Activated CD4-positive, CD25-positive, alpha-beta regulatory T cell treated with anti-CD3 and anti-CD28 coated beads, Interleukin-2, amount 50 U/mL, for 16 hours (primary cell): ENCODE measurements at places on chromosomes 4 and X.

DNA sequence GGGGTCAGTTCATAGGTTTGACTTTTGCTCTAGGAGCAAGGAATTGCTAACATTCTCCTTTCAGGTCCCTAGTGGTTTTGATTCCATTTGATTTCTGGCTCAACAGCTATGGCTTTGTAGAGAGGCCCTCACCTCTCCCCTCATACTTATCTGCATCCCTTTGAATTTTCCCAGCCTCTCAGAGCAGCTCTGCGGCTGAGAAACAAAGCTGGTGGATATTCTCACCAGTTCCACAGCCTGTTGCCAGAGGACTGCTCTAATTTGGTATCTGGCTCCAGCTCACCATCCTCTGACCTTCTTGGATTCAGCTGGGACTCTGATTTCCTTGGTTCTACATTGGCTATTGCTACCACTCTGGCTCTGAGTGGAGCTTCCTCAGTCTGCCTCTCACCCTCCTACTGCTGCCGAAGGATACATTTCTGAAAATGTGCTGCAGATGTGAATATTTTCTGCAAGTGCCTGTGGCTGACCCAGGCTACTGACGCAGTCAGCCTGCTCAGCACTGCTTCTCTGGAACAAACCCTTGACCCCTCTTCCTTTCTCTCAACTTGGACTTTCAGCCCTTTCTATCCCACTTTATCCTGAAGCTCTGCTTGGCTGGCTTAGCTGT lies 110.9 kb upstream of the ENPEP start:
- DNase-seq = no peak

GRCh38 chr4:2785613-2786012 lies 7.3 kb upstream of the SH3BP2 start:
- no peak for DNase-seq

DNA sequence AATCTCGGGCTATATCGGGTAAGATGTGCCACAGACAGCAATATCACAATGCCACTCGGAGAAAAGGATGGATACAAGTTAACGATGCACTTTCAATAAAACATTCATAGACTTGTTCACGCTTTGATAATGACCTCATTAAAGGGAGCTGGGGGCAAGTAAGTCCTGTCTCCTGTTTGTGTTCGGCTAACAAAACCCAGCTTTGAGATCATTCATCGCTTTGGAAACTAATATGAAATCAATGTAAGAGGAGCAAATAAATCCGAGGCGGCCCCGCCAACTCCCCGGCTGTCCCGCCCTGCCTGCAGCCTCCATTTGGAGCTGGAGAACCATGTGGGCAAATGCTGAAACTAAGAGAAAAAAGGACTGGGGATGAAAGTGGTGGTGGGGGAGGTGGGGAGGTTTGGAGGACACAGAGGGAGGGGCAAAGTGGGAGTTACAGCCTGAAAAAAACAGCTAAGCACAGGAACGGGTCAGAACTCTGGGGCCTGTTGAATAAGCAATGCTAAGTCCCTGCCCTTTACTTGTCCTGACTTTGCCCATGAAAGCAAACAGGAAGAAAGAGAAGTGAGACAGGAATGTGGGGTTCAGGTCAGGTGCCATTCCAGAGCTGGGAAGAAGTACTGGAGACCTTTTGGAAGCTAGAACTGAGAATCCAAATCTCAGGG lies 3.5 kb upstream of the GSX2 start:
- DNase-seq = no peak

DNA sequence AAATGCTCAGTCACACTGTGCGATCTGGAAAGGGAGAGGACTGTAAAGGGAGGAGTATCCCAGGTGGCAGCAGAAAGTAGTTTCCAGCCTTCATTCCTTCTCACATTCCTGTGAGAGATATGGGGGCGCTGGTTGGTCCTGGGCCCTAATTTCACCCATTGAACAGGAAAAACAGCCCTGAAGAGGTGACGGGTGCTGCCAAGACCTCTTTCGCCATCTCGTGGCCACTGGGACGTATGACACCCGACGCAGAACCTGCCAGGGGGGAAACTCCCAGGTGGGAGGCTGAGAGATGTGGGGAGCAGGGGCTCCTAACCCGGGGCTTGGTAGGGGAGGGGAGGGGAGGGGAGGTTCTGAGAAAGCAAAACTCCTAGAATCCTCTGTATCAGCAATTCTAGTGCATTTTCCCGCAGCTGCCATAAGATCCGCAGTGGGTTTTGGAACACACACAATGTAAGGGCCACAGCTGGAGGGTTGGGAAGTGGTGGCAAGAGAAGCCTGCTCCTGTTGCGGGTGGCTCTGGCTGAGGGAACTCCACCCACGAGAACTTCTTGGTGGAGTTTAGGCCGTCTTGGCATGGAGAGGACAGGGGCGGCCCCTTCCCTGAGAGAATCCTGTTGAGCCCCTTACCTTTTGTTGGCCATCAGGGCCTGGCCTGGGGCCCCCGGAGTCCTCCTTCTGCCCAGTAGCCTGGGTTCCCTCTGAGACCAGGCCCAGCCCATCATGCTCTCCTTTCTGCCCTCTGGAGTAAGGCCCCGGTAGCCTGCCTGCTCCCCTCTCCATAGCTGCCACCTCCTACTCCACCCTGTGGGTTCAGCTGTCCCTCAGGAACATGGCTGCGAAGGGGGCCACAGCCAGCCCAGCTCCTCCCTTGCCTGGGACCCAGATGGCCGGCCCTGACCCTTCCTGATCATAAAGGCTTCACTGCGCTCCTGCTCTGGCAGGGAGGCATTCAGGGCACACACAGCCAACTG lies 134.1 kb downstream of the OR13H1 start:
- no peak for DNase-seq

- DNase-seq = no peak
Measured at GRCh38 chr4:122783301-122784215, 43.1 kb upstream of the FGF2 start.

DNA sequence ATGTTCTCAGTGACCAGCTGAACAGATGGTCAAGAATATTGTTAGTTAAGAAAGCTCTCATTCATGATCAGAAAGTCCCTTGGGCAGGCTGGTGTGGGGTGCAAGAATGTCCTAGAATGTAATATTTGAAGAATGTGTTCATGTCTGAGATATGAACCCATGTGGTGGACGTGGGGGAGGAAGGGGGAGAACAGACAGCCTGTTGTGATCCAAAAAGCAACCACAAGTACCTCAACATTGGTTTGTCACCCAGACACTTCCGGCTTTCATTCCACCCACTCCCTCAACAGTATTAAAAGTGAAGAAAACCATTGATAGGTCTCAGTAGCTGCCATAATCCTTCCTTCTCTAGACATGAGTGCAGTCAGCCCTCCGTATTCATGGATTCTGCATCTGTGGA lies 82.2 kb downstream of the MAML3 start:
- DNase-seq = no peak

- no peak for DNase-seq
Measured at GRCh38 chrX:114075073-114075673, 508.7 kb upstream of the HTR2C start.
